ENCODE measurements at places on chromosomes 16 and 17. TPM values are rescaled to one million over a fixed set of nuclear protein-coding genes. Genes with fewer than 3 reads are reported as not detected.

Gene SNN
- total RNA-seq: 11.6 TPM

DNA sequence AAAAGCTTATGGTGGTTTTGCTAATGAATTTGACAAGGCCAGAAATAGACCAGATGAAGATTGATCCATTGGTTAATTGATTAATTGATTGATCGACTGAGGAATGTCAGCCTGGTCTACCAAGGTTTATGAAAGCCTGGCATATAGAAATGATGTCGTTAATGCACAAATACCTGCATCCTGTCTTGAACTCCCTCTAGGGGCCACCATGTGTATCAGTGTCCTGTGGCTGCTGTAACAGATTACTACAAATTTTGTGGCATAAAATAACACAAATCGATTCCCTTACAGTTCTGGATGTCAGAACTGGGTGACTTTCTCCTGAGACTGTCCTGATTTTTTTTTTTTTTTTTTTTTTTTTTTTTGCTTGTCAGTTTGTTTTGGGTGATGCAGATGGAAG is 553.2 kb downstream of the MAF start:
- peaks cover 4% of the 10 kb centered on the region for H3K36me3 ChIP-seq
- H3K27me3 ChIP-seq: no peaks in the 10 kb centered on the region
- H3K4me1 ChIP-seq: peaks cover 41% of the 10 kb centered on the region
- H3K4me3 ChIP-seq: no peak overlapping the region
- no peak for DNase-seq

DNA sequence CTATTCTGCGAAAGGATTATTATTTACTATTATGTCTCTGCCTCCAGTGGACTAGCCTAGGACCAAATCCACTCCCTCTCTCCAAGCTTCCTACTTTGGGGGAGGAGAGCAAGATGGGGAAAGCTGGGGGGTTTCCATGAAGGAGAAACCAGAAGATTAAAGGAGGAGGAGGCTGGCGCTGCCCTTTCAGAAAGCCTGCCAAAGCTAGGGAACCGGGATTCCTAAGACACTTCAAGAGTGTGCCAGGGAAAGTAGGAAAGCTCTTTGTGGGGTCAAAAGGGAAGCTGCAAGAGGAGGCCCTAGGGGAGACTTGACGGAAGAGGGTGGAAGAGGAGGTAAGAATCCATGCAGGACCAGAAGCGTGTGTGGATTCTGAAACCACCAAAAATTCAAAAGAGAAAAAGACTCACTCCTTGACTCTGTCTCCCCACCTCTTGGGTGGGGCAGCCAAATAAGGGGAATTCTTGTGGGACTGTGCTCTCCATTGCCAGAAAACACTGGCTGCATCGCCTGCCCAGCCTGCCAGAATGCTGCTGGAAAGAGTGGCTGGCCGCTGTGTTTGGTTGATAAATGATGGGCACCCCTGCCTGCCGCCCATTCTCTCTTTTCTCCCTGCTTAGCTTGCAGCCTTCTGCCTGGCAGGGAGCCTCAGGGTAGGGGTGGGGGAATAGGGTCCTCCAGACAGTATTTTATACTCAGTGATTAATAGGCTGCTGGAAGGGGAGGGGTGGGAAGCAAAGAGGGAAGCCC is 11.8 kb upstream of the KAT7 start:
- DNase-seq: no peak
- no peak overlapping the region for H3K4me3 ChIP-seq
- H3K27me3 ChIP-seq: no peaks in the 10 kb centered on the region
- H3K36me3 ChIP-seq: no peaks in the 10 kb centered on the region
- peaks cover 8% of the 10 kb centered on the region for H3K4me1 ChIP-seq

GRCh38 chr17:78029697-78030096 is 71.2 kb downstream of the TNRC6C start:
- DNase-seq: no peak
- H3K27me3 ChIP-seq: no peaks in the 10 kb centered on the region
- peaks cover 34% of the 10 kb centered on the region for H3K4me1 ChIP-seq

DNA sequence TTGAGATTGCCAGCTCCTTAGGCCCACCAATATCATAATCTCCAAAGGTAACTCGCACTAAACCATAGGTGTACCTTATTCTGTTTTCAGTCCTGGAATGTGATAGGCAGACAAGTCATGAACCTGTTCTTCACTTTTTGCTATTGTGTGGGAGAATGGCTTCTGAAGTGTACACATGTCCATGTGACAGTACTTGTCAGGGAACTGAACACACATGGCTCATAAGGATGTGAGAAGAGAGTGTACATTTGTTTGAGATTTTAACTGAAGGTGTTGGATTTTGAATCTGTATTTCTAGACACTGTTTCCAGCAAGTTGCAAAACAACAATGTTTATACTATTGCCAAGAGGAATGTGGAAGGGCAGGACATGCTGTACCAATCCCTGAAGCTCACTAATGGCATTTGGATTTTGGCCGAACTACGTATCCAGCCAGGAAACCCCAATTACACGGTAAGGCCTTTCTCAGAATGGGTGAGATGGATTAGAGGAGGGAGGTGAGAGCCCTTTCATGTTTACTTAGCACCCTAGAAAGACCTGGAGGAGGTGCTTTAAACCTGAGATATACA is 14.5 kb upstream of the RASL10B start:
- H3K4me1 ChIP-seq: peaks cover 2% of the 10 kb centered on the region
- no peak for DNase-seq
- peaks cover 14% of the 10 kb centered on the region for H3K36me3 ChIP-seq
- H3K27me3 ChIP-seq: no peaks in the 10 kb centered on the region
- no peak overlapping the region for H3K4me3 ChIP-seq
